ENCODE measurements at places on chromosomes 2 and 18.

DNA sequence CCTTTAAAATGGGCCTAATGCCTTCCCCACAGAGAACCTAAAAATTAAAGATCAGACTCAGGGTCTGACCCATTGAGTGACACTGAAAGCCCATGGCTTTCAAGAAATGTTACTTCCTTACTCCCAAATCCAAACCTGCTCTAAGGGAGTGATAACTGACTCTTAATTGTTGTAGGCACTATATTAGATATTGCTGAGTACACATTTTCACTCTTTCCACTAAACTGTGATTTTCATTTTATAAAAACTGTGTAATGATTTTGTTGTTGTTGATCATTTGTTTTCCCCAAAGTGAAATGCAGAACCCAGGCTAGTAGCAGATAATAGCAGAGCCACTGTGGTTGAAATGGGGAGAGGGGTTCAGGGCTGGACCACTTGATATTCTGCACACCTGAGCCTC lies 87.1 kb downstream of the LRRTM1 start:
- DNase-seq: no peak

GRCh38 chr2:66775730-66776422 lies 341.0 kb downstream of the MEIS1 start:
- no peak for DNase-seq

- DNase-seq: no peak
Measured at GRCh38 chr2:41970988-41971660, 76.7 kb upstream of the PKDCC start.

DNA sequence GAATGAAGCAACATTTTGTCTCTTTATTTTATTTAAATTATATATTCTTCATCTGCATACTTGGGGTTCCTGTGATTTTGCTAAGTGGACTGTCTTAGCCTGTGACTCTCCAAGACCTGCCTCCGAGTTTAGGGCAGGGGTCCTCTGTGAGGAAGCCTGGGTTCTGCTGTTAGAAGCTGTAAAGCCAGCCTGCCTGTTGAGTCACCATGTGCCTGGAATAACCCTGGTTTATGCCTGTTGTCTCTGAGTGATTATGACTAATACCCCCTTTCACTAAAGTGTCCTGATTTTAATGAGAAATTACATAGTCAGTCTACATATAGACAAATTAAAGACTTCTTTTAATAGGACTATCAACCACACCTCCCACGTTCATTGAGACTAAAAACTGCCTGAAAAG lies 369.1 kb downstream of the ZNF521 start:
- no peak for DNase-seq

GRCh38 chr2:25258847-25259736 lies 82.6 kb downstream of the DNMT3A start:
- DNase-seq: no peak

GRCh38 chr2:224799691-224800090 lies 83.5 kb upstream of the CCDC195 start:
- no peak for DNase-seq

DNA sequence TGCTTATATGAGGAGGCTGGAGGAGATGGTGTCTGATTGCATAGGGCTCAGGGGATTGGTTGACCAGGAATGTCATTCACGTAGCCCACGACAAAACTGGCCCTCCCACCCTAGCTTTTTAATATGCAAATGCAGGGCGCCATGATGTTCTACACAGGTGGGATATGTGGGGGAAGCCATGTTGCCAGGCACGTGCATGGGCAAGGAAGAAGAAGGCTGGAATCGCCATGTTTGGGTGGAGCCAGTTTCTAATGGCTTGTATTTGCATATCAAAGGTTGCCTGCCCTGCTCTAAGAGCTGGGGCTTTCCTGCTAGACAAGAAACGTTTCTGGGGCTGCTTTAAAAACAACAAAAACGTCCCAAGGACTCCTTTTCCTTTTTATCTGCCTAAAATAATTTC lies 26.5 kb upstream of the LINC00305 start:
- DNase-seq: no peak

GRCh38 chr2:48459921-48460320 lies 70.0 kb upstream of the STON1 start:
- no peak for DNase-seq

DNA sequence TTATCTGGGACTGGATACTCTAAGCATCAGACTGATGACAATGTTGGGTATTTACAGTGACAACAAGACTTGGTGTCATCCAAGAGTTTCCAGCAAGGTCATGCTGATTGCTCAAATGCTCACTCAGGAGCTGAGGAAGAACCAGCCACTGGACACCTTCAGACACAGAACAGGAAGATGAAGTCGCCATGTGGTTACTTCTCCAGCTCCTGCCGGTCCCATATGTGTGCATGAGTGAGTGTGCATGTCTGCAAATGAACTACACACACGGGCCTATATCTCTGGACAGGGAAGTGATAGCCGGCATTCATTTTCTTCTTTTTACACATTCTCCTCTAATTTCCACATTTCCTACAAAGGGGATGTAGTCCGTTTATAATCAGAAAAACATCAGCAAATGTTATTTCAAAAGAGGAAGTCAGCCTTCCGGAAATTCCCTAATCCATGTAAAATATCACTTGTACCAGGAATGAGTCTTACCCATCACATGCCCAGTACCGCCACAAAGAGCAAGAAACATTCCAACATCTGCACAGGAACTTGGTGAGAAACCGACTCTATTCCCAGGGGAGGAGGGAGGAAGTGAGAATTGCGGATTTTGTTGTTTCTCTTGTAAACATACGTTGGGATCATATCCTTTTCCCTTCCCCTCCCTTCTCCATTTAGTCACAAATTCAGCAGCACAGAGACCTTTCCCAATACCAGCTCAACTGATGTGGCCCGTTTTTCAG lies 10.8 kb downstream of the RFX8 start:
- no peak for DNase-seq

DNA sequence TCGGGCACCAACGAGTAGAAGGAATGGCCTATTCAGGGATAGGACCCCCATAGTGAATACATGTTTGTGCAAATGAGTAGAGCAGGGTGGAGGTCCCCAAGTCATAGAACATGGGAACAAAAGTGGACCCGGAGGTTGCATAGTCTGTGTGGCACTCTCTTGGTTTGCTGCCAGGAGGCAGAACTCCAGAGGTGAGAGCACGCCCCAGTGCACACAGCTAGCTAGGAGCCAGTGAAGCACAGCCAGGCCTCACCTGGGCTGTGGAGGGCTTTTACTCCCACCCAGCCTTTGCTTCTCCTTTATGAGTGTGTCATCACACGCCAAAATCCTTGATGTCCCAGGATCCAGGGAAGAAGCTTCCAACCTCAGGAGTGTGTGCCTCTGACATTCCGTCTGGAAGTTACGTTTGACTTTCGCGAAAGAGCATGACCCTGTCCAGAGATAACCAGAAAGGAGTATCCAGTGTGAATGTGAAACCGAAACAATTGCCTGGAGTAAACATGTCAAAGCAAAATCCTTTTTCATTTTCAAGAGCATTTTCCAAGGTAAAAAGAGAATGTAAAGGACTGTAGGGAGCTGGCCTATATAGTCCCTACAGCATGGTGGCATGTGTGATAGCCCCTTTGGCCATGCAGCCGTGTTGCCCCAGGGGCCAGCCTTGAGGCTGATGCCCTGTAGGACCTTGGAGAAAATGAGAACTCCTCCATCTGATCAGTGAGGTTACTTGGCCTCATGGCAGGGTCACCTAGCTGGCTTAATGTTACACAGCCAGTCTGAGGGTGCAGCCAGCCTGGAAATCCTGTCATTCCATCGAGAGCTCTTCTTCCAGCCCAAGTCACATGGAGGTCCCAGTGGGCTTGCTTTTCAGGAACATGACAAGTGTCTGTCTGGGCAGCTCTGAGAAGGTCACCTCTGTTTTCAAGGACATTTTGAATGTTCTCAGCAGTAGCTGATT lies 8.8 kb downstream of the TRIB2 start:
- DNase-seq: no peak

GRCh38 chr2:6626401-6627012 lies 239.2 kb downstream of the CMPK2 start:
- DNase-seq: no peak

DNA sequence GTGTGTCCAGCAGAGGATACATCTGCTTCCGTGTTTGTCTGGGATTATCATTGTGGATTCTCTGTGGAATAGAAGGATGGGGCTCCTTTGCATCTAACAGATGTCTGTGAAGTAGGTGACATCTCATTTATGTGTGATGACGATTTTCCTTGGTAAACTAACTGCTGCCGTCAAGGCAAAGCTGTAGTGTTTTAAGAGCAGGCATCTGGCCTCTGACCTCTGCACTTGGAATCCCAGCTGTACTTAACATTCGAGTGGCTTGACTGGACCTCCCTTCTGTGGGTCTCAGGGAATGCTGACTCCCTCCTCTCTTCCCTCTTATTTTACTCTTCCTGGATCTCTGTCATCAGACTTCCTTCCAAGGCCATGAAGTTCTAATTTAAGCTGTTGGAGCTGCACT lies 56.4 kb downstream of the DCDC2C start:
- no peak for DNase-seq

- no peak for DNase-seq
Measured at GRCh38 chr18:46910856-46911255, 6.5 kb downstream of the PIAS2 start.

GRCh38 chr2:187105218-187105617 lies 256.2 kb upstream of the ZSWIM2 start:
- DNase-seq: no peak

DNA sequence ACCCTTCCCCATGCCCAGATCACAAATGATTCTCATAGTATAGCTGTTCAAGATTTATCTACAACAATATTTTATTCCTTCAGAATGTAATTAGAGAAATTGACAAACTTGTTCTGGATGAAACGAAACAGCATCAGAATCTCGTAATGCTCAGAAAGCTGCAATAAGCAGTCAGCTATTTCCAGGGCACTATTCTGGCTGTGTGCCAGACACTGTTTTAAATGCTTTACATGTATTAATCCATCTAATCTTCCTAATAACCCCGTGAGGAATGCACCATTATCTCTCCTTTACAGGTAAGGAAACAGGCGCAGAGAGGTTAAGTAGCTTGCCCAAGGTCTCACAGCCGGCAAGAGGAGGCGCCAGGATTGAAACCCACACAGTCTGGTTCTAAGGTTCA lies 10.1 kb upstream of the LYPD6B start:
- no peak for DNase-seq

GRCh38 chr18:79573921-79574491 lies 105.6 kb upstream of the CTDP1 start:
- DNase-seq: no peak

GRCh38 chr2:226802573-226802972 lies 3.0 kb upstream of the IRS1 start:
- DNase-seq: no peak

- no peak for DNase-seq
Measured at GRCh38 chr2:140698636-140699035, 1432.2 kb downstream of the LRP1B start.

- no peak for DNase-seq
Measured at GRCh38 chr2:37625156-37625555, 46.3 kb downstream of the CDC42EP3 start.

DNA sequence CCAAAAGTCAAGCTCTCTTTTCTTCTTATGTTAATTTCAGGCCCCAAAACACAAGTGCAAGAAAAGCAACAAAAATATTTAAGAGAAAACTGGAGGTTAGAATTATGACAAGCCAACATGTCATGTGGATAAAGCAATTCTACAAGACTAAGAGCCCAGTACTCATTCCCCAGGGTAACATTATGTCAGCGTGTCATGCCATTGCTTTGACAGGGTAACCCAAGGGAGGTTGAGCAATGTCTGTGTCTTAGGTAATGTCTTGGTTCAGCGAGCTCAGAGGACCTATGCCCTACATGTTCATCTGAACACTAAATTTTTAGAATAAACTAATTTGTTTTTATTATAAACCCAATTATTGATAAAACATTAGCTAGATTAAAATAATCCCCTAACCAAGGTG lies 173.2 kb upstream of the ZNF804A start:
- DNase-seq: no peak

DNA sequence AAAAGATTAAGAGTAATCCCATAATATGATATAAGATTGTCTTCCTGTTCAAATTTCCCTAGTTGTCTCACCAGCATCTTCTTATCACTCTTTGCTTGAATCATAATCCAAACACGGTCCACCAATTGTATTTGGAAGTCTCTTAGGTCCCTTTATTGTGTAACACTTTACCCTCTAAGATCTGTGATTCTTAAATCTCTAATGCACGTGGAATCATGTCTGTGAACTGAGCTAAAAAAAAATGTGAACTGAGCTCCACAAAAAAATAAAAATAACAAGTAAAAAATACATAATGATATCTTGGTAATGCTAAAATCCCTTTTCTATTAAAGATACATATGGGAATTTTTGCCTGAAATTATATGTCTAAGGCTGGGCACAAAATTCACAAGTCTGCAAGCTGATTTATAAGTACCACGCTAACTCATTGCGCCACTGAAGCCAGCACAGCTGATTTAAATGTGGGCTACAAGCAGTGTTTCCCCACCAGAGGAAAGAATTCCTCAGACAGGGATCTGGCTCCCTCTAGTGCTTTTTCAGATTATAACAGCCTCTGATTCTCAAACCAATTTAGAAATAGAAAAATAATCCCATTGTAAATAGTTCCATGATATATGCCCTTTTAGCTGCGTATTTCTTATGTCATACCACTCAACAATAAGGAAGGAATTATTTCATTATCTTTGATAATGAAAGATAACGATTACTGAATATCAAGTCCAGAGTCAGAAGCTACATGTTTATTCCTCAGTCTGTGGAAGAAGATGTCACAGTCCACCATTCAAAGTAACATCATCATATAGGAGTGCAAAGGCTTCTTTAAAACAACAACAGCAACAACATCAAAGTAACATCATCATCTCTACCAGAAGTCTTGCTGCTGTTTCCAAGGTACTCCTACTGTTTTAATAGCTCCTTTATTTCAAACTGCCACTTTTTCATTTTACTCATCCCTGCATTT lies 22.9 kb downstream of the RBM43 start:
- no peak for DNase-seq

DNA sequence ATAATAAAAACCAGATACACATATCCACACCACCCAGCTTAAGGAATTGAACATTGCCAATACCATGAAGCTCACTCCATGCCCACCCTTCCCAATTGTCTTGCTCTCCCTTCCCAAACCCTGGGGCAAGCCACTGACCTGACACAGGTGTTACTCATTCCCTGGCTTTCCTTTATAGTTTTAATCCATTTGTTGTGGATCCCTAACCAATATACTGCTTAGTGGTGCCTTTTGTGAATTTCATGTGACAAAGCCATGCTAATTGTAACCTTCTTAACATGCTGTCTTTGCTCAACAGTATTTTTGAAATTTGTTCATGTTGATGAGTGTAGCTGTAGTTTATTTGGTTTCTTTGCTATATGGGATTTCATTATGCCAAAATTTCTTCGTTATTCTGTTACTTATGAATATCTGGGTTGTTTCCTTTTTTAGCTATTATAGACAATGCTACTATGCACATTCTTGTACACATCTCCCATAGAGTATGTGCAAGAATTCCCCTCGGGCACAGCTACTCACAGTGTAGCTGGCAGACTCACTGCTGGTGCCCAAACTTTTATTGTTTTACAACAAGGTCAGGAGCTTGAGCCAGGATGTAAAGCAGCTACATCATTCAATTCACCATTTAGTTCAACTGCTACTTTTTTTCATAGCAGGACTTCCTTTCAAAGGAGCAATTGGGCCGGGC lies 90.8 kb upstream of the ATL2 start:
- no peak for DNase-seq
